ENCODE measurements at places on chromosomes 2 and 18.
A peak's percentile ranks its signal among the peaks of the same experiment; 100 is the strongest.

GRCh38 chr18:37586656-37587225 lies 21.1 kb upstream of the CELF4 start:
- no peak for DNase-seq

GRCh38 chr2:223930103-223930976 lies 14.8 kb downstream of the WDFY1 start:
- DNase-seq: no peak

GRCh38 chr2:15145046-15145817 lies 415.9 kb downstream of the NBAS start:
- no peak for DNase-seq

GRCh38 chr2:8249769-8250168 lies 432.1 kb upstream of the ID2 start:
- no peak for DNase-seq

DNA sequence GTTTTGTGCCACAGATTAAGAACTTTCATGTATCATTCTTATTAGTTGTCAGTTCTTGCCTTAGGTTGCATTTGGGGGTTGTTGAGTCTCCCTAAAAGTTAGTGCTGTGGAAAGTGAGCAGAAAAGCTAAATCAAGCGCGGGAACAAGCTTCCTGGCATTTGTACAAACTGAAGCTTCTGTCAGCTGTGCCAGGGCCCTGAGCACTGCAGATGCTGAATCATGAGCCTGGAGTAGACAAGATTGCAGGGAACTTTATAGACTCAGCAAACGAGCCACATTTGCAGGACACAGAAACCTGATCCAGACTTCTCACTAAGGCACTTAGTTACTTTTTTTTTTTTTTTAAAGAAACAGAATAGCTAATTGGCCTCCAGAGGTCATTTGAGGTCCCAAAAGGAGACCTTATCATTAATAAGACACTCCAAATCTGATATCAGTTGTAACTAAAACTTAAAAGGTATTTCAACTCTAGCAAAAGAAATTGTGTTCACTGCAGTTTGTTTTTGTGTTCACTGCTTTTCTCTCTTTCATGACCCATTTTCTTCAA lies 88.7 kb downstream of the ADAM23 start:
- no peak for DNase-seq

GRCh38 chr2:207238831-207239701 lies 73.3 kb upstream of the KLF7 start:
- DNase-seq: no peak

DNA sequence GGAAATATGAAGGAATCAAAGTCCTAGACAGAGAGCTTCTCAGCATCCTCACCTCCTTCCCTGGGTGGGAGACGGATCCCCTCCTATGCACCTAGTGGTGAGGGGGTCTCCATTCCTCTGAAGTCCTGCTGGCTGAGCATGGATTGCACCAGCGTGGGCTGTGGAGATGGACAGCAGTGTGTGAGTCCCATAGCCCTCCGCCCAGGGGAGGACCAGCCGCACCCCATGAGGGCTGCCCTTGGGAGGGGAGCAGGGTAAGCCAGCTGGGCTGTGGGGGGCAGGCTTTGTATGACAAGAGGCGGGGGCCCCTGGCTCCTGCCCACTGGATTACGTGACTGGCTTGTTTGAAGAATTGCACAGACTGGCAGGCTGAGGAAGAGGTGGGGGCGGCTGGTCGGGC lies 768.2 kb downstream of the GALR1 start:
- no peak for DNase-seq

DNA sequence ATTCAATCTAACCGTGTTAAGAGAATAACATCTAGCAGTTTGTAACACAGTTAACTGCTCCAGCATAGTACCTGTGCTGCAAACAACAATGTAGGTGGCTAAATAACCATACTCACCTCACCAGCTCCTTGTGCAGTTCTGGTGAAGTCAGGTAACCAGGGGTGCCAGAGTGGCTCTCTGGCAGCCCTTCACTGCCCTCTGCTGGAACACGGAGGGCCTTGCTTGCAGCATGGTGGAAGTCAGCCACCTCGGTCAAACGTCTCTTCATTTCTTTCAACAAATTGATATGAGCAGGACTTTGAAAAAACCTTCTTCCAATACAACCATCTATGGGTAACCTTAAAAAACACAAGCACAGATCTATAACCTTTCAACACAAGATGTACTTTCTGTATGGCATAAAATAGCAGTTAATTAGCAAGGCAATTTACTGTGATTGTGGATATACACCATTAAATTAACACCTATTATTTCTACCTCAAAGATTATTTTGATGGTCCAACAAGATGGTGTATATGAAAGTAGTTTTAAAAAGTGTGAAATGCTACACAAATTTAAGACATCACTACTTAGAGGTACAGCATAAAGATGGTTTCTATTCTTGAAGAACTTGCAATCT lies 56.6 kb downstream of the EPG5 start:
- DNase-seq: peak; percentile 32

All from Panc1 (cell line).